ENCODE measurements at places on chromosomes 1 and 21.

GRCh38 chr1:63124666-63125191, 197.6 kb upstream of the FOXD3 start:
- no peak for DNase-seq

- DNase-seq, result peak; percentile 44
Measured at GRCh38 chr1:181141431-181141910, 53.0 kb downstream of the IER5 start.

- DNase-seq, result no peak
Measured at GRCh38 chr1:157993918-157994605, 617 bp downstream of the KIRREL1 start.

DNA sequence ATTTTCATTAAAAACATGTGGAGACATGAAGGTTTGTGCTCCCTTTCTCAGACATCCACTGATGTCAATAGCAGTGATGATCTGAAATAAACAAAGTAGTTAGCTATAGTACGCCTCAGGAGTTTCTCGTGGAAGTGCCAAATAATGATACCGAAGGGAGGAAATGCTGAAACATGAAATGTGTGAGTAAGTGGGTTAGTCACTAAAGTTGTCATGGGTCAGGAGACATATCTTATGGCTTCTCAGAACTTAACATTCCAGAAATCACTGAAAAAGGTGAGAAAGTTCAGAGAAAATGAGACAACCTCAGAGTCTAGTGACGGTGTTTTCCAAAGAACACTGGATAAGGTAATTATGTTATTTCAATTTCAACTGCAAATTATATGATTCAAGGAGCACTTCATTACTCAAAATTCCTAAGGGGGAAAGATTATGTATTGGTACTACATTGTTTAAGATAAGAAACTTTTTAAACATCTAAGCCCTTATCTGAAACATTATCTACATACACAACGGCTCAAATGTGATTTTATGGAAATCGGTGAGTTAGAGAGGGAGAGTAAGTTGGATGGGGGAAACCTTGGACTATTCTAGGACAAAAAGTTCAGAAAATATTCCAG, 20.6 kb downstream of the NIBAN1 start:
- DNase-seq, result no peak

- DNase-seq, result no peak
Measured at GRCh38 chr1:183553764-183554163, 36.5 kb downstream of the NCF2 start.

DNA sequence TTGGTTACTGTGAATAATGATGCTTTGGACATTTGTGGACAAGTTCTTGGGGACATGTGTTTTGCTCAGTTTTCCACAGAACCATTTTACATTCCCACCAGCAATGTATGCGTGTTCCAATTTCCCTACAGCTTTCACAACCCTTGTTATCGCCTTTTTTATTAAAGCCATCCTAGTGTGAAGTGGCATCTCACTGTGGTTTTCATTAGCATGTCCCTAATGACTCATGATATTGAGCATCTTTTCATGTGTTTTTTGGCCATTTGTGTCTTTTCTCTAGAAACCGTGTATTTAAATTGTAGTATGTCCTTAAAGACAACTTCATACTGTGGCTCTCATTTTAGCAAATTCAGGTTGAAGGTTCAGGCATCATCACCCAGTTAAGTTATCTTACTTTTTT, 132.1 kb downstream of the TGFBR3 start:
- DNase-seq, result no peak

GRCh38 chr1:6385488-6386191, 7.9 kb downstream of the ACOT7 start:
- DNase-seq, result no peak

DNA sequence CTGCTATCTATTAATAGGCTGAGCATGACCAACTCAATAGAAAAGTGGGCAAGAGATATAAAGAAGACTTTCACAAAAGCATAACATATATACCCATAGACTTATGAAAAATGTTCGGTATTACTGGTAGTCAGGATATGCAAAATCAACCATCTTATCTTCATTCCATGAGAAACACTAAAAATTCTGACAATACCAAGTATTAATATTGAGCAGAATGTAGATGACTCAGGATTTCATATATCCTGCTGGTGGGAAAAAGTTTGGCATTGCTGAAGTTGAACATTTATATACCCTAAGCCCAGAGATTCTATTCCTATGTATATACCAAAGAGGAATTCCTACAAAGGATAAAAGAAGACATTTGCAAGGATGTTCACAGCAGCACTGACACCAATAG, 138.3 kb downstream of the CLEC20A start:
- DNase-seq, result no peak

GRCh38 chr1:66154394-66154793, 361.7 kb downstream of the PDE4B start:
- DNase-seq, result no peak

- DNase-seq, result peak; percentile 81
Measured at GRCh38 chr1:27102707-27103468, 52.0 kb downstream of the SLC9A1 start.

DNA sequence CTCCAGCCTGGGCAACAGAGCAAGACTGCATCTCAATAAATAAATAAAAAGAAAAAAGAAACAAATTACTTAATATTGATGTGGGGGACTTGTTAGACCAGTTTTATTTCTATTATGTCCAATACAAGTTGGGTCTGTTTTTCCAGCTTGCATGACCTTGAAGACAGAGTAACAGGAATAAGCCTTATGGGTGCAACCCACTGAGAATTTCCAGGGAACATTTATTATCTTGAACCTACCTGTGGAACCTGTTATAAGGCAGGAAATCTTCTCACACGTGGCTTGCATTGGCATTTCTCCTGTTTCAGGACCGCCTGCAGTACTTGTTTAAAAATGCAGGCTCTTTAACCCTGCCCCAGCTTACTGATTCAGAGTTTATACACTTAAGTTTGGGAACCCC, 64.0 kb downstream of the ZBTB17 start:
- no peak for DNase-seq

GRCh38 chr21:17697473-17697872, 84.8 kb upstream of the BTG3 start:
- no peak for DNase-seq

DNA sequence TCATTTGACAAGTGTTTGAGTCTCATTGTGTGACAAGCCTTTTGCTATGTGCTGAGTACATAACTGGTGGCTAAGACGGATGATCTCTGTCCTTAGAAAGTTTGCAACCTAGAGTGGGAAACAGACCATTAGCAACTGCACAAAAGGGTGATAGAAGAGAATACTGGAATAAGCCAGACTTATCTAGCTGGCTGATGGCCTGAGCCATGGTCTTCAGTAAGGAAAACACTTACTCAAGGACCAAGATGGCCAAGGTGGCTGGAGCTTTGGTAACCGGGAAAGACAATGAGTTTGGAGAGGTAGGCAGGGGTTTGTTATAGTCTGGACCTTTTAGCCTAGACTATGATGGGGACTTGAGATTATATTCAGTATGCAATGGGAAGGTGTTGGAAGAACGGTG, 1.6 kb upstream of the TAF12 start:
- no peak for DNase-seq

DNA sequence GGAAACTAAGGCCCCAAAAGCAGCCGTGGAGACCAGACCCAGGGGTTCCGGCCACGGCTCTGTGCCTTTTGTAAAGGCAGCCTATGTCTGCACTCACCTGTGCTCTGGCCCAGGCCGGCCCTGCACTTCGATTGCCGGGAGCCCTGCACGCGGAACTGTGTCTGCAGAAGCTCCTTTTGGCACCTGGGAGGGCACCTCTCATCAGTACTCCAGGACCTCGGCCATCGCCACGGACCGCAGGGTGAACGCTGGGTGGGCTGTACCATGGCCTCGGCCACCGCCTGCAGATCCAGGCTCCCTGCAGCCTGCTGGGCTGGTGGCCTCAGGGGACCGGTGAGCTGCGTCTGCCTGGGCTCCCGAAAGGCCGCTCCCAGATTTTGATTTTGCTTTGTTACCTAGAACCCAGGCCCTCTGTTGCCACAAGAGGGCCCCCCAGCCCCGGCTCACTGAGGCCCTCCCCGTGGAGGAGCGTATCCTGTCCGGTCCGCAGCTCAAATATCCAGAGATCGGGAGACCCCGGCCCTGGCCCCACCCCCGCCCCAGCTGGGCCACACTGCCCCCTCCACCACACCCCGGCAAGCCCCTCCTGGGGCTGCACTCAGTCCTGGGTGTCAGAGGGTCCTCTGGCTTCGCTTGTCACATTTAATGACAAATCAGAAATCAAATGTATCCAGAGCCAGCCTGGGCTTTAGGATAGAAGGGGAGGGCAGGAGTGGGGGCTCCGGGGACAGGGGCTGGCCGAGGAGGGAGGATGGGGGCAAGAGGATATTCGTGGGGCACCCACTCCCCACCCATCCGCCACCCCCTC, 60.2 kb upstream of the PDE9A start:
- peak; percentile 62 for DNase-seq

- DNase-seq, result no peak
Measured at GRCh38 chr1:68234094-68234493, 1.8 kb upstream of the WLS start.

DNA sequence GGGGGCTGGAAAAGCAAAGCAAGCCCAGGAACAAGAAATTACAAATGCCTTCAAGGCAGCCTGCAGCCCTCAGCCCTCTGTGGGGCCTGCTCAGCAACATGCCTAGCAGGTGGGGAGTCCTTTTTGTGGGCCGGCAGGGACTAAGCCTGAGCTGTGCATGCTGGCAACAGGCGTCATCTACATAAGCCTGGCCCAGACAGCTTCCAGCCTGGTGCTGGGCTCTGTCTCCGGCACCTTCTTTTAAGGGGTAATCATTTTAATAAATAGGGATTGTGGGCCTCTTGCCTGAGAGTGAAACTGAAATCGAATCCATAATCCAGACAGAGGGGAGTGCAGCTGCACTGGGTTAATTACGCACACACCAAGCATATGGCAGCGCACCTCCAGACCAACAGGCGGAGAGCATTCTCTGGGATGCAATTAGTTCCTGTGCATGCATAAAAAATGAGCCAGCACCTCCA, 96.6 kb downstream of the DDX20 start:
- no peak for DNase-seq

DNA sequence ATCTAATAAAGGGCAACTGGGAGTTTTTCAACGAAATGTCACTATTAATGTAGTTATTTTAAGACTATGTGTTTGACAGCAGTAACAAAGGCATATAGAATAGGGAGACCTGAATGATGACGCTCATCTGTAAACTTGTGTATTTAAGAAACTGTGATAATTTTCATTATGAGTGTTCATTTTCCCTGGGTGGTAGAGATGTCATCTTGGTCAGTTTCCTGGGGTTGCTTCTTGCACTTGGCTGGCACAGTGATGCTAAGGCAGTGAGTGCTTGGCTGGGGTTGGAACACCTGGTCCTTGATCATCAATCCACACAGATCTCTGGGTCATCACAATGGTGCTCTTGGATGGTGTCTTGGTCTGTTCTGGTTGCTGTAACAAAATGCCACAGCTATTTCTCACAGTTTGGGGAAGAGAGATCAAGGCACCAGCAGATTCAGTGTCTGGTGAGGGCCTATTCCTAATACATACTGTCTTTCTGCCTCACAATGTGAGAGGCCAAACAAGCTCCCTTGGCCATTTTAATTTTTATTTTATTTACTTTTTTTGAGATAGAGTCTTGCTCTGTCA, 7.9 kb upstream of the SMYD2 start:
- DNase-seq, result no peak

DNA sequence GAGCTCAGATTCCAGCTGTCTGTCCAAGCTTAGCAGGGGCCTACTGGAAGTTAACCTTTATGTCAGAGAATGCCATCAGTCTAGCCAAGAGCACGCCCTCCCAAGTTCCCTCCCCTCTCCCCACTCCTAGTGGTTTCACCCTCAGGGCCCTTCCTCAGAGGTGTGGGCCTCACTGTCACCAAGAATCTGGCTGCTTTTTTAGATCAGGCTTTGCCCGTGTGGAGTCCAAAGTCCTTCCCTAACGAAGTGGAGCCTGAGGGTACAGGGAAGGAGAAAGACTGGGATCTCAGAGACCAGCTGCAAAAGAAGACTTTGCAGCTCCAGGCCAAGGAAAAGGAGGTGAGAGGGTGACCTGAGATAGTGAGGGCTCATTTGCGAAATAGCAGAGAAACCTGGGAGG, 4.1 kb downstream of the C1orf74 start:
- DNase-seq, result no peak

GRCh38 chr1:229407206-229408026, 26.5 kb downstream of the ACTA1 start:
- DNase-seq, result no peak

DNA sequence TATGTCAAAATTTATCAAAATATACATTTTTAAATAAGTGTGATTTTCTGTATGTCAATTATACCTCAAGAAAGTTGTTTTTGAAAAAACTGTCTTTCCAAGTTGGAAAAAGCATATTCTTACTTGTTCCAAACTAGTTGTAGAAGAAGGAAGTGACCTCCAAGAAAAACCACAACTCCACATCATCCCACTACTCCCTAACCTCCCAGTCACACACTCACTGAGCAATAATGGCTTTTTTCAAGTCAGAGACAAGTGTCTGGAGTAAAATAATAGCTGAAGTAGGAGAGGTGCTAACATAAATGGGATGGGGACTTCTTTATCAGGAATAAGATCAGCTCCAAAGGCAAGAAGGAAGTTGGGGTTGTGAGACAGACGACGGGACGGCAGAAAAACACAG, 13.4 kb downstream of the EPRS1 start:
- no peak for DNase-seq

GRCh38 chr1:150971583-150972416, 2.8 kb downstream of the CERS2 start:
- no peak for DNase-seq

GRCh38 chr21:33657124-33657820, 15.0 kb downstream of the ITSN1 start:
- DNase-seq, result no peak

GRCh38 chr1:201369209-201369608, 8.3 kb downstream of the TNNT2 start:
- DNase-seq, result no peak

- no peak for DNase-seq
Measured at GRCh38 chr1:101071470-101071891, 45.9 kb upstream of the DPH5 start.

DNA sequence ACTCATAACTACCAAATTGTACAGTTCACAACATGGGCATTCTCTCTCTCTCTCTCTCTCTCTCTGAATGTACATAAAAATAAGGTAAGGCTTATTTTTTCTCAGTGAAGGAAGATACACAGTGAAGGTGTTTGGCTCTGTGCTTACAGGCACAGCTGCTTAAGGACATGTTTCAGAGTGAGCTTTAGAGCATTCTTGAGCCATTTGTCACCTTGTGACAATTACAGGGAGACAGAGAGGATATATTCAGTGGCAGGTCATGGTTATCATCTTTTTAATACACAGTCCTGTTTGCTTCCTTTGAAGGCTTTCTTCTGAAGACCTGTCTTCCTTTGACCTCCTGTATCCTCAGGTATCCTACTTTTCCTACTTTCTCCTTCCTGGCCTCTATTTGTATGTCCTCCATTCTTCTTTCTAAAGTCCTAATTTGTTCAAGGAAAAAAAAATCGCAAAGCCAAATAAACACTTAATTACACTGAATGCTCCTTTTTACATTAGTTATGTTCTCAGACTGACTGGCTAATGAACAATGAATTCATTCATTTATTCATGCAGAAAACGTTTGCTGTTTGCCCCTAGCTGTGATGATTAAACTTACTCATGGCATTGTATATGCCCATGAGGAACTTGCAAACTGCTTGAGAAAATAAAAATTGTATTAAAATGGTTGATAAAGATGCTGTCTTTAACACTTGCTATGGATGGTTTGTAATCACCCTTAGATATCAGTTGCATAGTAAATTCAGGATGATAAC, 33.4 kb downstream of the HSD17B7 start:
- no peak for DNase-seq
